ENCODE measurements at places on chromosomes 3 and 15. TPM values are rescaled to one million over a fixed set of nuclear protein-coding genes. Genes with fewer than 3 reads are reported as not detected.

DNA sequence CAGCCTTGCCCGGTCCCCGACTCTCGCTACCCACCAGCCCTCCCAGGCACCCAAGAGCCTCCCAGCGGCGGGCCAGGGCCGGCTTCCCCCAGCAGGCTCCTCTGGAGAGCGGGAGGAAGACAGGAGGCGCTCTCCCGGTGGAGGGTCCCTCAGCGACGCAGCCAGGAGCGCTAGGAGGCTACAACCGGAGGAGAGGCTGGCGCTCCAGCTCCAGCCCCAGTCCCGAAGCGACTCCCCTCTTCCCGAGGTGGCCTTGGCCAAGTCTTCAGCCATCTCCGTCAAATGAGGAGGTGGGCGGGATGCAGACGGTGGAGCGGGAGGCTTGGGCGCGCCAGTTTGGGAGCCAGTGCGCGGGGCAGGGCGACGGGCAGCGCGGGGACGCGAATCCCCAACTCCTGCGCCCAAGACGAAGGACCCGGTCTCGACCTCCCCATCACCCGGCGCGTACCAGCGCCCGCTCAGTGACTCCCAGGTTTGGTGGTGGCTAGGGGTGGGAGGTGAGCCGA lies 722 bp downstream of the CHRNA3 start:
- DNase-seq, result peak; percentile 19

DNA sequence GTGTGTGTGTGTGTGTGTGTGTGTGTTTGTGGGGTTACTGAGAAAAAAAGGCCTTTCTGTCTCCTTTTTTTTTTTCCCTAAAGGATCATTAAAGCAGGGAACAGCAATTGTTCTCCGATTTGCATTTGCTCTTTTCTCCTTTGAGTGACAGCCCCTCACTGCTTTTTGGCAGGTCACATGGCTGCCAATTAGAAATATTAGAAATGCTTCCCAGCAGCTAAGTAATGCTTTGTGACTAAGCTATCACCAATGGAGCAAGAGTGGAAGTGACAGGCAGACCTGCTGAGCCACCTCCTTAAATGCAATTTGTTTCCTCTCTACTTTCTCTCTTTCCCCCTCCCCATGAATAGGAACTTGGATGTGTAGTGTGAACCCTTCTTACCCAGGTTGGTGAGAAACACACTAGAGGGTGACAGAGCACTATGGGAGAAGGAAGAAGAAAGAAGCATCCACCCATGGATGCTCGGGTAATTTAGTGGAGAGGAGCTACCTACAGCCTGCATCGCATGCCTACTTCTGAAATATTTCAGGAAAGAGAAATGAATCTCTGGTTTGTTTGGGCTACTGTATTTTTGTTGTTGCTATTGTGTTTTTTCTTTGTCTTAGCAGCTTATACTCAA lies 165.2 kb upstream of the PDZRN3 start:
- no peak for DNase-seq

DNA sequence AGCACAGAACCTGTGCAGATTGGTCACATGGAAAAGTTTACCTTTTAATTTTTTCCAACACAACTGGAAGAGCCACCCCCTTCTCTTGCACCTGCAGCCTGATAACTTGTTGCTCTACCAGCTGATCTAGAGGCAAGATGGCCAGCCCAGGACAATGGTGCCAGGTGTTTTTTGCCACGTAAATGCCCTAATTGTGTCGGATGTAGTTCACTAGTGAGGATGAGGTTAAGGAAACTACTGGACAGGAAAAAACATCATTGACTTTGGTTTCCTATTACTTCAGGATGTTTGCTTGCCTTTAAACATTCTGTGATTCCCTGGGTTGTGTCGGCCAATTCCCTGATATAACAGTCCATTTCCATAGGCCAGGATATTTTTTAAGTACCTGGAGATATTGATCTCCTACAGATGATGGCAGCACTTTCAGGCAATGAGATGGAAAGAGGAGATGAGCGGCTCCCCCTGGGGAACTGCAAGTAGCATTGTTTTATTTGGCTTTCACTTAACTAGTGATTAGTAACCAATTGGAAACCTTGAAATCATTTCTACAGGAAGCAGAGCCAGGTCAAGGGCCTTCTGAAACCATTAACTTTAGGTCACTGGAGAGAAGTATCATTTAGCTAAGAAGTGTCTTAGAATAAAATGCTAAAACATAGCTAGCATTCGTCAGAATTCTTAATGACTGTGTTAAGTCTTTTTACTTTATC lies 72.5 kb downstream of the OSBPL10 start:
- no peak for DNase-seq

- DNase-seq, result no peak
Measured at GRCh38 chr3:5874931-5875341, 687.4 kb downstream of the EDEM1 start.

The CORO2B gene
- not detected for total RNA-seq

The ISLR gene
- total RNA-seq, result not detected

The CADM2 gene
- 0.21 TPM for total RNA-seq

The PARP9 gene
- total RNA-seq, result 39.0 TPM

The DNAH12 gene
- 0.08 TPM for total RNA-seq
